COLO829 (cell line): ENCODE measurements at places on chromosomes 3 and 15.

GRCh38 chr3:66320390-66320789 lies 99.6 kb downstream of the SLC25A26 start:
- no peak for DNase-seq

- no peak for DNase-seq
Observed at GRCh38 chr15:53506370-53506769, 253.1 kb downstream of the WDR72 start.

DNA sequence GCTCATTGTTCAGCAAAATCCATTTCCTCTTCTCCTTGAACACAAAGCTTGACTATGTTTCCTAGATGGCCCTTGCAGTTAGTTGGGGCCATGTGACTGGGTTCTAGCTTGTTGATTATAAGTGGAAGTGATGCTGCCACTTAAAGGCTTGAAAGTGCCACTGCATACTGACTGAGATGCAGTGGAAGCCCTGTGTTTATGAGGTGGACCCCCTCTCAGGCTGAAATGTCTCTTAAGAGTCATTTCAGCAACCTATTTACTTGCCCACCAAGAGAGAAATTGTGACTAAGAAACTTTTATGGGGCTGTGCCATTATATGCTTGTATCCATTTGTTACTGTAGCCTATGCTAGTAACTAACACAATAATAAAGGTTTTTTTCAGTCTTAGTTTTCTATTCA lies 8.4 kb upstream of the ANP32A start:
- peak; percentile 20 for DNase-seq

DNA sequence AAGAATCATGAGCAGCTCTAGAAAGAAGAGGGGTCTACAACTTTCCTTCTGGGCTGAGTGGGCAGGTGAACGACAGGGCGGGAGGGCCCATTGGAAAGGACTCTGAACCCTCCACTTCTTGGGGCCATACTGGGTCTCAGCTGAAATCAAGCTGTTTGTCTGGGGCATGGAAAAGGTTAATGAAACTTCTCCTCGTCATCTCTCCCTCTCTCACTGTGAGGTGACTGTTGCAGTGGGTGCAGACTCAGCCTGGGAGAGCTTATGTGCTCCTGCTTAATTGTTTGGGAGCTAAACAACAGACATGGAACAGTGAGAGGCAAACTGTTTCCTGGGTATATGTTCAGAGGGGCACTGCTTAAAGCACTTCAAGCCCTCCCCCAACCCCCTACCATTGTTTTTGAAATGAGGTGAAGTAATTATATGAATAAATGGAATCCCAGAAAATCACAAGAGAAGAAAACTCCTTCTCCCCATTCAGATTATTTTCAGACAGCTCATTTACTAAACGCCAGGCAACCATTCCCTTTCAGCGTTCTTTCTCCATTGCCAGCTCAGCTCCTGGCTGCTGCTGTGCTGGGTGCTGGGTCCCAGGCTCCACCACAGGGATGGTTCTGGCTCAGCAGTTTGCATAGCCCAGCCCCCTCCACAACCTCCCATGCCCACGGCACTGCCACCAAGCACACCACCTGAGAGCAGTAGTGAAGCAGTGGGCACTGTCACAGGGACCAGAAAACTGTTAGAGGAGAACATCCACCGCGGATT lies 444.9 kb upstream of the TBL1XR1 start:
- no peak for DNase-seq

GRCh38 chr3:43238801-43239200 lies 47.5 kb upstream of the SNRK start:
- DNase-seq = no peak

DNA sequence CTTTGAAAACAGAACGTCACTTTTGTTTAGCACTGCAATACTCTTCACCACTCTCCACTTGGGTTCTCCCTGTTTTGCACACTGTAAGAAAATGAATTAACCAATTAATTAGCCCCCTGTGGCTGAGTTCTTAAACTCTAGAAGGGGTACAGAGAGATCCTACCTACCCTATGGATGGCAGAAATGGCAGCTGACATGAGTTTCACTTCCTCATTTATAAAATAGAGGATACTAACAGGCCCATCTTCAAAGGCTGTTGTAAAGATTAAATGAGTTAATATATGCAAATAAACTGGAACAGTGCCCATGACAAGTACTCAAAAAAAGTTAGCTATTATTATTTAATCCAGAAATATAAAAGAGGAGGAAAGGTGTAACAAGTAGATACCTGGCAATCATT lies 36.9 kb downstream of the SUCLG2 start:
- DNase-seq = no peak

DNA sequence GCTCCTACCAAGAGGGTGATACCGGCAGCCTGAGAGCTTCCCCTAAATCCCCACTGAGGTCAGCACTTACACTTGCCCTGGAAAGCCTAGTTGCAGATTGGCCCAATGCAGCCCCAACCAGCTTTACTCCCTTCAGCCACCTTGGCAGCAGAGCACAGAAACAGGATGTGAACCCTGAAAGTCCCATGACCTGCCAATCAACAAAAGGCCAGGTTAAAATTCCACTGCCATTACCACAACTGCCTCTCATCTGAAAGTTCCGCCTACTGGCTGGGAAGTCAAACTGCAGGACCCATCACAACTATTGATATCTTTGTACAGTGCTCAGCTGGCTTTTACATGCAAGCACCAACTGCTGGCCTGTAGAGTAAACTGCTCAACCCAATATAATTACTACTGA lies 156.2 kb downstream of the ZMAT3 start:
- DNase-seq = no peak

- no peak for DNase-seq
Observed at GRCh38 chr3:55683666-55684270, 196.7 kb upstream of the WNT5A start.

DNA sequence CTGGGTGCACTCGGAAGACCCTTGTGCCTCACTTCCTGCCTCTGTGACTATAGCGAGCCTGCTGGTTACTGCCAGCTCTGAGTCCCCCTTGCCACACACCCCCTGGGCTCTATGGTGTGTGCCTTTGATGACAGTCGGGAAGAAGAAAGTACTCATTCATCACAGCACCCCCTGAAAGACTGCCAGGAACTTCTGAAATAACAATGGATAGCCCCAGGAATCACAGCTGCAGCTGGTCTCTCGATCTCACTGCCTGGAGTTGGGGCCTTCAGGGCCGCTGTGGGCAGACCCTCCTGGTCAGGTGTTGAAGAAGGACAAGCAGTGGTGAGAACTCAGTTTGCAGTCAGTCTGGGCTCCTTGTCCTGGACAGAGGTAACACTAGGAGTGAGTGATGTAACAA lies 9.8 kb upstream of the RPP14 start:
- DNase-seq = no peak

GRCh38 chr3:146047485-146047884 lies 113.5 kb downstream of the PLOD2 start:
- no peak for DNase-seq

- DNase-seq = no peak
Observed at GRCh38 chr15:85404918-85405866, 24.8 kb downstream of the AKAP13 start.

GRCh38 chr3:44329946-44330345 lies 8.6 kb upstream of the TCAIM start:
- no peak for DNase-seq

DNA sequence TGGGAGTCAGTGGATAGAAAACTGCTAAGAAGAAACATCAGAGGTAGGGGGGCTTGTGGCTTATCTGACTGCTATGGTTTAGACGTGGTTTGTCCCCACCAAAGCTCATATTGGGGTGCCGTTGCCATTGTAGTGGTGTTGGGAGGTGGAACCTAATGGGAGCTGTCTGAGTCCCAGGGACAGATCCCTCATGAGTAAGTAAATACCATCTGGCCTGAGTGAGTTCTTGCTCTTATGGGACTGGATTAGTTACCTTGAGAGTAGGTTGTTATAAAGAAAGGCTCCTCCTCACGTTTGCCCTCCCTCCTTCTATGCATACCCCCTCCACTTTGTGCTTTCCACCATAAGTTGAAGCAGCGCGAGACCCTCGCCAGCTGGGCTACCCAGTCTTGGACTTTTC lies 53.4 kb upstream of the VILL start:
- no peak for DNase-seq

GRCh38 chr15:54506977-54507524 lies 528.8 kb downstream of the UNC13C start:
- DNase-seq = no peak

DNA sequence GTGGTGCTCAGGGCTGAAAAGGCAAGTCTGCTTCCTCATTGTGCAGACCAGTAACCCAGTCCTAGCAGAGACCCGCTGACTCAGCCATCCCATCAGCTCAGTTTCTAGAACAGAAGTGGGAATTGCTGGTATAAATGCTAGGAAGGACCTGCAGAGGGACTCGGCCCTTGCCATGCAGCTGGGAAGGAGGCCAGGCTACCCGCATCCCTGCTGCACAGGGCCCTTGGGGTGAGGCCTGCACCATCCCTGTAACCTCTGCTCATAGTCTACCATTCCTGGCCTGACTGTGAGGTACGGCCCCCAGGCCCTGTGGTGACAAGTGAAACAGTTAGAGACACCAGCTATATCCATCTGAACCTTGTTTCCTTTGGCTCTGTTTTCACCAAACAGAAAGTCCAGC lies 23.5 kb downstream of the RAB6B start:
- DNase-seq = no peak

GRCh38 chr3:115280506-115280905 lies 133.4 kb upstream of the ZBTB20 start:
- no peak for DNase-seq

DNA sequence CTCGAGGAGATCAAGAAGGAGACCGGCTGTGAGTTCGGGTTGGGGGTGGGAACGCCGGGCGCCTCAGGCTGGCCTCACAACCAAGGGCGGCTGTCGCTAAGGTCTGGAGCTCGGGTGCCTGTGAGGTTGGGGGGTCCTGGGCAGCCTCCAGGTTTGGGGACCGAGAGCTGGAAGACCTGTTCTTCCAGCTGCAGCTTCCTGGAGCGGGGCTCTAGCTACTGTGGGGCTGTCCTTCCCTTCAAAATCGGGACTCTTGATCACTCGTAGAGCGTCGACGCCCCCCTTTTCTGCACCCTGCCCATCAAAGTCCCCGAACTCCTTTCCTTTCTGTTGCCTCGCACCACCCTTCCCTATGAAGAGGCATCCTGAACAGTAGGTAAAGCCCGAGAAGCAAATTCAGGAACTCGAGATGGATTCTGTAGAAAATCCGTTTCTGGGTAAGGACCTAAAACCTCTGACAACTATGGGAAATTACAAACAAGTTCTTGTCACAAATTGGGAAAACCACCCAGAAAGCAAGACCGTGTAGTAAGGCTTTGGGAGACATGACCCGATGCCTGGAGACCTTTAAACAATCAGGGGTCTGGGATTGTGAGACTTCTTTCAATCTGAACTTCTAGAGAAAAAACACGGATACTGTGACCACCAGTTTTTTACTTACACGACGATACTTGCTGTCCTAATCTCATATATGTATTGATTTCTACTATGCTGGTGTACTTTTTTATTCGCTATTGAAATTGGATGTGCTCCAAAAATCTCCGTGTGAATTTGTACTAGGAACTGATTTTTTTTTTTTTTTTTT lies 556 bp downstream of the CHP1 start:
- DNase-seq = no peak

DNA sequence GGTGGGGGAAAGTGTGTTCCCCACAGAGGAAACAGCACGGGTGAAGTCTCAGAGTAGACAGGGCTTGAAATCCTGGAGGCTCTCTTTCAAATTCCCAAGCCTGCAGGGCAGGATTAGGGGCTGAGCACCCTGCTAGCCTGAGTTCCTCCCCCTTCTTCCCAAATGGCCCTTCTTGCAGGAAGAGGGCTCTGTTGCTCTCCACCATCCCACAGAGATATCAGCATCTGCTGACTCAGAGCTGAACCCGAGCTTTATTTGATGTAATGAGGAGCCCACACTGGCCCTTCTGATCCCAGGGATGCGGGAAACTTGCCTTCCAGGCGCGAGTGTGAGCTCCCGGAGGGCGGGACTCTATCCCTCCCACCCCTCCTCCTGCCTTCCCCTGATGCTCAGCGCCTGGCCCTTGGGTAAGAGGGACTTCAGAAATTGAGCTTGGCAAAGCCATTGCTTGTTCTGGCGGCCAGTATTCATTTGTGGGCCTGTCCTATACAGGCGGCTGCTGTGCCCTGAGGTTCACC lies 1.4 kb upstream of the STRA6 start:
- no peak for DNase-seq
